Activated CD4-positive, alpha-beta memory T cell treated with anti-CD3 and anti-CD28 coated beads for 36 hours (primary cell): ENCODE measurements at places on chromosomes 4 and X. TPM values are rescaled to one million over a fixed set of nuclear protein-coding genes. Genes with fewer than 3 reads are reported as not detected.
A peak's percentile ranks its signal among the peaks of the same experiment; 100 is the strongest.

DNA sequence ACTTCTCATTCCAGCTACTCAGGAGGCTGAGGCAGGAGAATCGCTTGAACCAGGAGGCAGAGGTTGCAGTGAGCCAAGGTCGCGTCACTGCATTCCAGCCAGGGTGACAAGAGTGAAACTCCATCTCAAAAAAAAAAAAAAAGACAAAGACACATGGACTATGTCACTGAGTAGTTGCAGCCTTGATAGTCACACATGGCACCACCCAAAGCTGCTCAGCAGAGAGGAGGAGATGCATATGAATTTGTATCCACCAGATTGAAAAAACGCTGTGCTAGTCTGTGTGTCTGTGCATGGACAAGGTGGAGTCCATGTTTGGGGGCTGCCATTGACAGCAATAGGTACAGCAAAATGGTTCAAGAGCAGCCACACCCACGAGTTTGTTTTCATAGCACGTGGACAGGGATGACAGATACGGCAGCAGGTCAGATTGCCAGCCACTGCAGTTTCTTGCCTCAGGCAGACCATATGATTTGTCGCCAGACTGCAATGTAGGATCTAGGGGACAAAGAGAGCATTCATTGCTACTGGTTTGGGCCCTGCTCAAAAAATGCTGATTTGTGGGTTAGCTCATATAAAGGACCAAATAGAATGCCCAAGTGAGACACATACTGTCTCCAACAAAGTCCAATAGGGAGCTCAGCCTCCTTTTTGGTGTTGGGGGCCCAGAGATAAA, 89.9 kb downstream of the CEP135 start:
- H3K27ac ChIP-seq: no peak overlapping the region
- no peaks in the 10 kb centered on the region for H3K4me1 ChIP-seq
- no peaks in the 10 kb centered on the region for H3K36me3 ChIP-seq
- H3K4me3 ChIP-seq: no peak overlapping the region
- peaks cover 13% of the 10 kb centered on the region for H3K27me3 ChIP-seq

- DNase-seq: no peak
- no peaks in the 10 kb centered on the region for H3K4me1 ChIP-seq
- peaks cover 1% of the 10 kb centered on the region for H3K27me3 ChIP-seq
These were observed 12.8 kb upstream of the XIAP start for GRCh38 chrX:123847056-123847455.

GRCh38 chrX:32893751-32894150, 317.6 kb downstream of the DMD start:
- H3K27ac ChIP-seq: no peak overlapping the region
- H3K36me3 ChIP-seq: no peaks in the 10 kb centered on the region
- no peaks in the 10 kb centered on the region for H3K4me1 ChIP-seq
- DNase-seq: no peak
- H3K27me3 ChIP-seq: no peaks in the 10 kb centered on the region
- no peak overlapping the region for H3K4me3 ChIP-seq

- H3K36me3 ChIP-seq: no peaks in the 10 kb centered on the region
- DNase-seq: no peak
- H3K27me3 ChIP-seq: no peaks in the 10 kb centered on the region
- H3K27ac ChIP-seq: peak overlapping the region; percentile 23
These were observed 81.1 kb downstream of the CT47B1 start for GRCh38 chrX:120794525-120794975.

- peak overlapping the region; percentile 18 for H3K27ac ChIP-seq
- no peak for DNase-seq
- H3K36me3 ChIP-seq: no peaks in the 10 kb centered on the region
- peaks cover 6% of the 10 kb centered on the region for H3K4me1 ChIP-seq
These were observed 13.2 kb downstream of the CLNK start for GRCh38 chr4:10671366-10671765.

DNA sequence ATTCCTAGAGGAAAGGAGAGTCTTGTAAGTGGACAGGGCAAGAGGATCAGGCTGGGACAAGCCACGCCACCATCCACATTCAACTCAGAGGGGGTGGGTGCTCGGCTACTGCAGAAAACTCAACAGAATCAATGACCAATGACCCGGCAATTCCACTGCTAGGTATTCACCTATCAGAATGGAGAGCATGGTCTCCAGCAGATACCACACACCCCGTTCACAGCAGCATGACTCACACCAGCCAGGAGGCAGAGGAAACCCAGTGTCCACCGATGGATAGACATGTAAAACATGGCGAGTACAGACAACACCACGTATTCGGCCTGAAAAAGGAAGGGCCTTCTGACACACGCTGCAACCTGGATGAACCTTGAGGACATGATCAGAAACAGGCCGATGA, 175.9 kb downstream of the AFAP1 start:
- H3K4me1 ChIP-seq: peaks cover 19% of the 10 kb centered on the region
- no peaks in the 10 kb centered on the region for H3K27me3 ChIP-seq
- no peak overlapping the region for H3K27ac ChIP-seq
- no peak overlapping the region for H3K4me3 ChIP-seq
- DNase-seq: no peak

DNA sequence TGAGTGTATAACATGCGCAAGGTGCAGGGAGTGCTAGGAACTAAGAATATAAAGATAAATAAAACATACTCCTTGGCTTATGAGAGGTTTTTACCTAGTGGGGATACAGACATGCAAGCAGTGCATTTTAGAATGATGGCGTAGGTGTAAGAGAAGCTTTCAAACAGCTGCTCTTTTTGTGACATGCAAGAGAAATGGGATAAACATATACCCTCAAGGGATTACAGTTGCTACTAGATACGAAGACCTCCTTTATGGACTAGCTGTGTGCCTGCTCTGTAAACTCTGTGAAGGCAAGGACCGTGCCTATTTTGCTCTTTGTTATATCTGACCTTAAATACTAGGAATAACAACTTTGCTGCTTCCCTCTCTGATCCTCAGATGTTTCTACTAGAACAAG, 39.0 kb upstream of the SLITRK4 start:
- DNase-seq: no peak
- no peak overlapping the region for H3K27ac ChIP-seq
- H3K27me3 ChIP-seq: no peaks in the 10 kb centered on the region
- H3K4me3 ChIP-seq: no peak overlapping the region

DNA sequence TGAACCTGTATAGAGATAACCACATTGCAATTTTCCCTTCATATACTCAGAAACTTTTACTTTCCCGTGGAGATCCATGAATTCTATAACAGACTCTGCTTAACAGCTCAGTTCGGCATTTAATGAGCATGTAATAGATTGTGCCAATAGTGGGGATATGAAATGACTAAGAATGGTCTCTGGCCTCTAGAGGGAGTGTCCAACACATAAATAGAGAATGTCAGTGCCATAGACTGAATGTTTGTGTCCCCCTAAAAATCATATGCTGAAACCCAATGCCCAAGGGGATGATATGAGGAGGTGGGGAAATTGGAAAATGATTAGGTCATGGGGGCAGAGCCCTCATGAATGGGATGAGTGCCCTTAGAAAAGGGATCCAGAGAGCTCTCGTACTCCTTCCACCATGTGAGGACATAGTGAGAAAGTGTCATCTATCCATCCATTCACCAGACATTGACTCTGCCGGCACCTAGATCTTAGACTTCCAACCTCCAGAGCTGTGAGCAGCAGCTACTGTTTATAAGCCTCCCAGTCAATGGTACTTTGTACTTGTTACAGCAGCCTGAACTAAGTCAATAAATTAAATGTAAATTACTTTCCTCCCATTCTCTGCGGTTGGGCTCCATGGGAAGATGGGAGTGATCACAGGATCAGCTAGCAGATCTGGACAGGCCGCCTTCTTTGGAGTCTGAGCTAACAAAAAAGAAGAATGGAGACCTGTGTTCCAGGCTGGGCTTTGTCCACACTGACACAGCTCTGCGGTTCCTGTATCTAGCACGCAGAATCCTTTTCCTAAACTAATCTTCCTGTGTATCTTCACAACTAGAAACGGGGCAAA, 28.1 kb upstream of the HPSE start:
- H3K27ac ChIP-seq: no peak overlapping the region
- no peak for DNase-seq
- peaks cover 1% of the 10 kb centered on the region for H3K4me1 ChIP-seq
- H3K27me3 ChIP-seq: peaks cover 2% of the 10 kb centered on the region
- no peak overlapping the region for H3K4me3 ChIP-seq
- no peaks in the 10 kb centered on the region for H3K36me3 ChIP-seq

DNA sequence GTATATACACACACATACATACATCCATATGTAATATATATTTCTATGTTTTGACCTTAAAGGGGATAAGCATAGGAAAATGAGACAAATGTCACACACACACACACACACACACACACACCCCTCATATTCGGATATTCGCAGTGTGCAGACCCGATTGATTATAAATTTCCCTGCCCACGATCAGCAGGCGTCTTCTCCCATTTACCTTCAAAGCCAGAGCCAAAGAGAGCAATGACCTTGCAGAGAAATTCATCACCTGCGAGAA, 488 bp downstream of the GPRIN3 start:
- H3K4me1 ChIP-seq: peaks cover 63% of the 10 kb centered on the region
- no peak for DNase-seq
- H3K27ac ChIP-seq: peak overlapping the region; percentile 83
- H3K27me3 ChIP-seq: no peaks in the 10 kb centered on the region
- peak overlapping the region; percentile 89 for H3K4me3 ChIP-seq
- H3K36me3 ChIP-seq: peaks cover 9% of the 10 kb centered on the region

DNA sequence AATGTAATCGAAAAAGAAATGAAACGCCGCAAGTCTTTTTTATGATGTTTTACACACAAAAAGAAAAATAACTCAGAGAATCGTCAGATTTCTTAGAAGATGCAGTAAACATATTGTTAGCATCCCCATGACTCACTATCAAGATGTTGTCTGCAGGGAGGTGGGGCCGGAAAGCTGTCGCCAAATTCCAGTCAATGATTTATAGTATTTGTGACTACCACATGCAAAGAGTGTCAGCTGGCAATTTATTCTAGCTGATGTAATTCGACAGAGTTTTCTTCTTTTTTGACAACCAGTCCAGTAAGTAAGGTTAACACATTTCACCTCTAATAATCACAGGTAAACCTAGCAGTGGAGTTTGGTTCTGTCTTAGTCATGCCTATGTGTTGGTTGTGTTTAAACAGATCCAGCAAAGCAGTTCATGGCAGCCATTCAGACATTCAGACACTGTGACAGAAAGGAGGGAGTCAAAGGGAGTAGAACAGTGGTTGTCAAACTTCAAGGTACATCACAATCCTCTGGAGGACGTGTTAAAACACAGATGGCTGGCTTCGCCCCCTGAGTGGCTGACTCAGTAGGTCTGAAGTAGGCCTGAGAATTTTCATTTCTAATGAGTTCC, 19.8 kb upstream of the PPP1R2C start:
- H3K27ac ChIP-seq: no peak overlapping the region
- DNase-seq: no peak
- peaks cover 3% of the 10 kb centered on the region for H3K4me1 ChIP-seq
- H3K27me3 ChIP-seq: no peaks in the 10 kb centered on the region
- no peaks in the 10 kb centered on the region for H3K36me3 ChIP-seq

DNA sequence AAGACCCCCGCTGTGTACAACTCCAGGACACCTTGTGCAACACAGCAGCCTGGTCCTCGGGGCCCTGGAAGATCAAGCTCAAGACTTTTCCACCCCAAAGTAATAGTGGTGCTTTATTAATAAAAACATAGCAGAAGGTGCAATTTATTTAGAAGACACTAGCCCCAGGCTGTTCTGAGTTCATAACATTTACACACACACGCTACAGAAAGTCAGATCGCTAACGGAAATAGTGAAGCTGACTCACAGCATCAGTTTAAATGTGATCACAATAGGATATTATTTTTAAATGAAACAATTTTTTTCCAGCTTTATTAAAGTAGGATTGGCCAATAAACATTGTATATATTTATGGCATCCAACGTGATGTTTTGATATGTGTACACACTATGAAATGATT, 141.0 kb downstream of the STK32B start:
- H3K27me3 ChIP-seq: no peaks in the 10 kb centered on the region
- H3K27ac ChIP-seq: no peak overlapping the region
- H3K4me1 ChIP-seq: no peaks in the 10 kb centered on the region
- H3K4me3 ChIP-seq: no peak overlapping the region

- no peak overlapping the region for H3K4me3 ChIP-seq
- no peaks in the 10 kb centered on the region for H3K4me1 ChIP-seq
These were observed 112.8 kb upstream of the DKK2 start for GRCh38 chr4:107148904-107149303.

- peaks cover 65% of the 10 kb centered on the region for H3K4me1 ChIP-seq
- peak overlapping the region; percentile 92 for H3K27ac ChIP-seq
- H3K36me3 ChIP-seq: peaks cover 9% of the 10 kb centered on the region
- DNase-seq: no peak
- peak overlapping the region; percentile 93 for H3K4me3 ChIP-seq
These were observed 1.7 kb downstream of the FBXL5 start for GRCh38 chr4:15653420-15653819.

DNA sequence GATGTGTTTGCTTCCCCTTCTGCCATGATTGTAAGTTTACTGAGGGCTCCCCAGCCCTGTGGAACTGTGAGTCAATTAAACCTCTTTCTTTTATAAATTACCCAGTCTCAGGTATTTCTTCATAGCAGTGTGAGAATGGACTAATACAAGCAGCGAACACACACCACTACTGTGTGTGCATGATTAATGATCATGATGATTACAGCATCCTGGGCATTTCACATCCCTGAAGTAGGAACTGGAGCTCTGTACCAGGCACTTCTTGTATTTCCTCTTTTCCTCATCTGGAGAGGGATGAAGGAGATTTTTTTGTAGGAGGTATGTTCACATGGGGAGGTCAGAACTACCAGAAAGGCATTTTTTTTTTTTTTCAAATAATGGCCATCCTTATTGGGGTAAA, 60.8 kb downstream of the PPM1K start:
- no peak overlapping the region for H3K4me3 ChIP-seq
- H3K27me3 ChIP-seq: no peaks in the 10 kb centered on the region
- H3K4me1 ChIP-seq: peaks cover 8% of the 10 kb centered on the region
- no peak overlapping the region for H3K27ac ChIP-seq
- DNase-seq: no peak

DNA sequence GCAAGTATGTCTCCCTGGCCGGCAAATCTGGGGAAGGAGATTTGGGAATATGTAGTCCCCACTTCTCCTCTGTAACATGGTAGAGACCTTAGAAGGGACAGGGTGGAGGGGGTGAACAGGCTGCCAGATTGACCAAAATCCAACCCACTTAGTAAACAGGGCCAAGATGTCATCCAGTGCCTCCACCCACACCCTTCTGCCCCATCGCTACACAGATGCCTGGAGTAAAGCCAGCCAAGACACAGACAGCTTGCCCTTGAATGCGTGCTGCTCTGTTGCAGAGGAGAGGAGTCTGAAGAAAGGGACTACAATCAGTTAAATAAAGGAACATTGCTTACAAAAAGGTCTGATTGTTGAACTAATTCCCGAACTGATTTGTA, 160.1 kb upstream of the LDB2 start:
- no peaks in the 10 kb centered on the region for H3K4me1 ChIP-seq
- no peaks in the 10 kb centered on the region for H3K36me3 ChIP-seq
- H3K4me3 ChIP-seq: no peak overlapping the region
- H3K27ac ChIP-seq: no peak overlapping the region
- no peak for DNase-seq
- H3K27me3 ChIP-seq: no peaks in the 10 kb centered on the region

GRCh38 chr4:1418494-1419285, 12.4 kb upstream of the NKX1-1 start:
- H3K27ac ChIP-seq: no peak overlapping the region
- peak; percentile 5 for DNase-seq
- peaks cover 35% of the 10 kb centered on the region for H3K27me3 ChIP-seq
- no peaks in the 10 kb centered on the region for H3K36me3 ChIP-seq

- no peak overlapping the region for H3K4me3 ChIP-seq
- H3K27me3 ChIP-seq: no peaks in the 10 kb centered on the region
These were observed 149.4 kb upstream of the KLF3 start for GRCh38 chr4:38514465-38515146.

The LNX1 gene
- total RNA-seq: not detected

The RBPJ gene
- total RNA-seq: 269 TPM

The COL25A1 gene
- total RNA-seq: not detected

The BTK gene
- total RNA-seq: 0.21 TPM

The IL2 gene
- 165 TPM for total RNA-seq

The CHST7 gene
- total RNA-seq: 6.1 TPM
